ENCODE measurements at places on chromosomes 4 and X.

GRCh38 chr4:31923634-31924033 lies 1203.5 kb downstream of the PCDH7 start:
- DNase-seq, result no peak

- DNase-seq, result peak; percentile 49
Observed at GRCh38 chr4:85498068-85498733, 23.3 kb downstream of the ARHGAP24 start.

DNA sequence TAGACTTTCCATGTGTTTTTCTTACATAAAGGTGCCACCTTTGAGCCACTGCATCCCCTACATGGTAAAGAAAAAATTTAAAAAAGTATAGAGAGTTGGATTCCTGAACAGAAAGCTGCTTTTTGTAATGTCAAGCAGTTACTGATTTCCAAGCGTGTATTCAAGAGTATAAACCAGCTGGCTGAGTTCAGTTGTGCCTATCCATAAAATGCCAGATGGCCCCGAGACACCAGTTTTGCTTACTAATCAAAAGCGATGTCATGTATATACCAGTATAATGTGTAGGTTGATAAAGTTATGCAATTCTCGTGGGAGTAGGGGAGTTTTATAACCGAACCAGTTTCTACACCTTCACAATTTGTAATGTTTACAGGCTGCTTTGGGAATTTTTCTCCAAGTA lies 26.2 kb upstream of the PNPLA4 start:
- no peak for DNase-seq

GRCh38 chr4:143634763-143635162 lies 65.7 kb downstream of the FREM3 start:
- DNase-seq, result no peak

DNA sequence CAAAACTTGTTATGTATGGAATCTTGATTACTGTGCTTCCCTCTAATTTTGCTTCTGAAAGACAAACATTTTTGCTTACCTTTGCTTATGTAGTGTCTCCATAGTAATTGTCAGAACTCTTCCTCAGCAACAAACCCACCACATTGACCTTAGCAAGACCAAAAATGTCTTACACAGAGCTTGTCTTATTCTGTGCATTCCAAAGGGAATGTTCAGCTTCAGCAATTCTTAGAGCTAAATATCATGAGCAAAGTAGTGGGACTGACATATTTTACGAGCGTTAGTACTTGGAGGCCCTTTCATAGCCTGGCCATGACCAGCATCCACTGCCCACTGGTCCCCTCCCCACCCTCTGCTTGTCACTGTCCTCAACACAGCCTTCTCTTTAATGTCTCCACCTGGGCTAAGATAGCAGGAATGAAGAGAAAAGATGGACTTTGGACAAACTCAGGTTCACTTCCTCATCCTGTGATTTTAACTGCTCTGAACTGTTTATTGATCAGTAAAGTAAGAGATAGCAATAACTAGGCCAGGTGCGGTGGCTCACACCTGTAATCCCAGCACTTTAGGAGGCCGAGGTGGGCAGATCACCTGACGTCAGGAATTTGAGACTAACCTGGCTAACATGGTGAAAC lies 15.5 kb upstream of the SH3D19 start:
- DNase-seq, result no peak

- peak; percentile 9 for DNase-seq
Observed at GRCh38 chr4:173525118-173526011, 4.7 kb downstream of the HAND2 start.

DNA sequence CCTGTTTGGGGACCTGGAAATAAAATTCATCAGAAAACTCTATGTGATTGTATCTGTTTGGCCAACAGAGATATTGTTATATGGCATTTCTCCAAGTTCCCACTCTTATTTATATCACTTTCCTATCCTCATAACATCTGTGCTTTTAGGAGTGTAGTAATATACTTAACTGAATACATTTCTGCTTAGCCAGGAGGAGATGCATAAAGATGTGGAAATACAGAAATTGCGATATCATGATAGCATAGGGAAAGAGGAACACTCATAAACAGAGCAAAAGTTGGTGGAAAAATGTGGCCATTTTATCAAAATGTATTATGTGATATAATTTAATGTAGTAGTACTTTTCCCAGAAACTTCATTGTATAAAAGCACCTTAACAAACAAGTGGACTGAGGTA lies 46.1 kb upstream of the TSPAN7 start:
- no peak for DNase-seq

- DNase-seq, result no peak
Observed at GRCh38 chr4:99402765-99403164, 32.4 kb downstream of the ADH7 start.

DNA sequence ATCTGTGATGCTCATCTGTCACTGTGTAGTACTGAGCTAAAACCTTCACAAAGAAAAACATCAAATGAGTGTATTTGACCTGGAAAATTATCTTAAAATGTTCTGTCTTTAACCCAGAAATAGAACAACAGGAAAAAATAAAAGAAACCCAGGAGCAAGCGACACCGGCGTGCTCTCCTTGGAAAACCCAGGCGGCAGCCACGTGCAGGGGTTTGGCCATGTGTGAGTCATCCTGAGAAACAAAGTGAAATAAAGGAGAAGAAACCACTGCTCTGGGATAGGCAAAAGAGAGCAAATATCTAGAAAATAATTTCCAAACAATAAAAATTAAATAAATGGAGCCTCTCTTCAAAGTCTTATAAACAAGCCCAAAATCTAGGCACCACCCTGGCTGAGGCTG lies 20.0 kb upstream of the TMEM128 start:
- DNase-seq, result no peak

GRCh38 chrX:41471786-41472185 lies 24.6 kb downstream of the NYX start:
- DNase-seq, result no peak

GRCh38 chrX:39397561-39398199 lies 596.4 kb downstream of the MID1IP1 start:
- DNase-seq, result no peak

DNA sequence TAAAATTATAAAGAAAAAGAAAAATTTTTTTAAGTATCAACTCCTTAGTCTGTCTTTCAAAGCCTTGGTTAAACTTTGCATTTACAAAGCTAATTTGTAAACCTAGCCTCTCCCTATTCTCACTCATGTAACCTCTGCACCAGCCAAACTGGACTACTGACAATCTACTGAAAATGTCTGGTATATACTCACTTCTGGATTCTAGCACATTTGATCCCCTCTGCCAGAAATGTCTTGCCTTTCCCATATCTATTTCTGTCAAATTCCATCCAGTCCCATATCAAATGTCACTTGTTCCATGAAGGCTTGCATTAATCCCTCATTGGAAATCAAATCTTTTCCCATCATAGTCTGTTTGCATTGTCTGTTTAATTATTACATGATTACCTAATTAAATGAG lies 105.8 kb upstream of the KLHL13 start:
- no peak for DNase-seq

DNA sequence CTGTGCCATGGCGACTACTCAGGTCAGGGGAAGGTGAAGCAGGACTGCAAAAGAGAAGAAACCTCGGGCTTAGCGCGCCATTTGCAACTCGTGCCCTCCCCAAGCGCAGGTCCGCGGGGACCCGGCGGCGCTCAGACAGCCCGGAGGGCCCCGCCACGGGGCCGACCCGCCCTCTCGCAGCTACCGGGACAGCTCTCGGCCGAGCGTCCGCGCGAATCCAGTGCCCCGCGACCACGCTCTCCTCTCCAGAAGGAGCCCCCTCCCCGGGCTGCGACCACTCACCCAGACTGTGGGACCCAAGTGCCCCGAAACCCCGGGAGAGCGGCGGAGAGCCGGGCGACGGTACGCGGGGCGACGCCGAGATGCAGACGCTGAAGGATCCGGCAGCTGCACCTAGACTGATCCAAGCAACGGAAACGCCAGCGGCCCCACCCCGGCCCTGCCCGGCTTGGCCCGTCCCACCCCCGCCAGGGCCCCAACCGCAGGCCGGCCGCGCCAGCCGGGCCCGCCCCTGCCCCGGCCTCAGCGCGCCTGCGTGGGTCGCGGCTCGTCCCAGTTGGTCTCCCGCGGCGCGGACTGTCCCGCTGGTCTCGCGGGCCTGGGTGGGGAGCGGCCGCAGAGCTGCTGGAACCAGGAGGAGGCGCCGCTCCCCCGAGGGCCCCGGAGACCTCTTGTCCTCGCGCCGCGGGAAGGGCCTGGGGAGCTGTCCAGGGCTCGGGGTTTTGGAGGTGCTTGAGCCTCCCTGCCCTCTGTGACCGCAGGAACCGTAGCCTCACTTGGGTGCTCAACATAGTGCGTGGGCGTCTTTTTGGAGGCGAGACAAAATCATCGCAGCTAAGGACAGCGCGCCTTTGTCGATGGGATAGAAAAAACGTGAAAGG lies at the start of gene ANXA5:
TSS of gene ANXA5 (minus strand) at position 400 of the 881 bp plus-strand sequence. CDS start at position 9, 391 bp downstream.
- DNase-seq, result peak; percentile 86

- no peak for DNase-seq
Observed at GRCh38 chr4:82839624-82840023, 41.0 kb upstream of the SCD5 start.

GRCh38 chrX:46662188-46662958 lies 88.8 kb downstream of the CHST7 start:
- DNase-seq, result no peak

GRCh38 chrX:149962859-149963757 lies 24.8 kb upstream of the EOLA2 start:
- peak; percentile 23 for DNase-seq

GRCh38 chr4:3201718-3202702 lies 46.9 kb upstream of the MSANTD1 start:
- peak; percentile 61 for DNase-seq

GRCh38 chr4:30757357-30757756 lies 37.2 kb downstream of the PCDH7 start:
- no peak for DNase-seq

GRCh38 chr4:73414936-73415271 lies 10.8 kb downstream of the ALB start:
- no peak for DNase-seq

DNA sequence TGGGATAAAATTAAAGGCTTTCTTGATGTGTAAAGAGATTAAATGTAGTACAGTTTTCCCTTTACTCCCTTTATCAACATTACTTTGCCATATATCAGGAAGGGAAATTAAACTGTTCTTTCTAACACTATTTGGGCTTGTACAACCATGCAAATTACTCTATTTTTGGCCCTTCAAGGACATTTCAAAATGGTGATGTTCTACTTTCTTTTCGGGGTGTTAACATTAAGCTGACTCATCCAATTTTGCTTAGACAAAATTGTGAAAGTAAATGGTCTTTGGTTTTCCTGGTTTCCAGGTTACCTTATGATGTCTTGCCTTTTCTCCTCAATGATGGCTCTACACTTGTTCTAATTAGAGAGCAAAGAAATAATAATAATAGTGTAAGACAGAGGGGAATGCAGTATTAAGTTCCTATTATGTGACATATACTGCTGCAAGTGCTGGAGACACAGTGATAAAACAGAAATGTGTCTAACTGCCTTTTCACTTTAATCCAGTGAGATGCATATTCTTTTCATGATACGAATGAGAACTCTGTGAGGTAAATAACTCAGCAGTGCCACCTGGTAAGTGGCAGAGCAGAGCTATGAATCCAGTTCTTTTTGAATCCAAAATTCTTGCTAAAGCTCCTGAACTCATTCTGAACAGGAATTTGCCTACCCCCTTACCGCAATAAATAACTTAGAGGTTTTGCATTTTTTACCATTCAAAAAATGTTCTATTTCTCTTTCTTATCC lies 35.7 kb upstream of the PDE5A start:
- no peak for DNase-seq

- peak; percentile 2 for DNase-seq
Observed at GRCh38 chrX:50470103-50471031, at the start of gene DGKK. DGKK (minus strand) TSS chrX:50470825; CDS start chrX:50470678, 147 bp downstream.

DNA sequence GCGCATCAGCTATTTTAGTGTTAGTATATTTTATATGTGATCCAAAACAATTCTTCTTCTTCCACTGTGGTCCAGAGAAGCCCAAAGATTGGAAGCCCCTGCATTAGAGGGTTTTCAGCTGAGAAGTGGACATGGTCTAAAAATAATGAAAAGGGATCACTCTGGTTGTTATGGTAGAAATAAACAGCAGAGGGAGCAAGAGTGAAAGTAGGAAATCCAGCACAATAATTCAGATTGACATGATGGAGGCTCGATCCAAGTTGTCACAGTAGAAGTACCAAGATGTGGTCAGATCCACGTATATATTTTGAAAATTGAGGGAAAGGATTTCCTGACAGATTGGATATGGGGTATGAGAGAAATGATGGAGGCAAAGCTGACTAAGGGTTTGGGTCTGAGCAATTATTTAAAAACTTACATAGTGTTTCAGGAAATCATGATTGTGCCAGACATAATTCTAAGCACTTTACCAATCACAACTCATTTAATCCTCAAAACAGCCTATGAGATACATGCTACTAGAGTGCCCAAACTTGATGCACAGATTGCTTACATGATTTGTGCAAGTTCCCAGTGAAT lies 17.0 kb upstream of the TMEM144 start:
- DNase-seq, result no peak

- no peak for DNase-seq
Observed at GRCh38 chr4:122759639-122760310, 27.3 kb downstream of the BBS12 start.

GRCh38 chrX:13411496-13412207 lies 91.8 kb upstream of the ATXN3L start:
- no peak for DNase-seq

DNA sequence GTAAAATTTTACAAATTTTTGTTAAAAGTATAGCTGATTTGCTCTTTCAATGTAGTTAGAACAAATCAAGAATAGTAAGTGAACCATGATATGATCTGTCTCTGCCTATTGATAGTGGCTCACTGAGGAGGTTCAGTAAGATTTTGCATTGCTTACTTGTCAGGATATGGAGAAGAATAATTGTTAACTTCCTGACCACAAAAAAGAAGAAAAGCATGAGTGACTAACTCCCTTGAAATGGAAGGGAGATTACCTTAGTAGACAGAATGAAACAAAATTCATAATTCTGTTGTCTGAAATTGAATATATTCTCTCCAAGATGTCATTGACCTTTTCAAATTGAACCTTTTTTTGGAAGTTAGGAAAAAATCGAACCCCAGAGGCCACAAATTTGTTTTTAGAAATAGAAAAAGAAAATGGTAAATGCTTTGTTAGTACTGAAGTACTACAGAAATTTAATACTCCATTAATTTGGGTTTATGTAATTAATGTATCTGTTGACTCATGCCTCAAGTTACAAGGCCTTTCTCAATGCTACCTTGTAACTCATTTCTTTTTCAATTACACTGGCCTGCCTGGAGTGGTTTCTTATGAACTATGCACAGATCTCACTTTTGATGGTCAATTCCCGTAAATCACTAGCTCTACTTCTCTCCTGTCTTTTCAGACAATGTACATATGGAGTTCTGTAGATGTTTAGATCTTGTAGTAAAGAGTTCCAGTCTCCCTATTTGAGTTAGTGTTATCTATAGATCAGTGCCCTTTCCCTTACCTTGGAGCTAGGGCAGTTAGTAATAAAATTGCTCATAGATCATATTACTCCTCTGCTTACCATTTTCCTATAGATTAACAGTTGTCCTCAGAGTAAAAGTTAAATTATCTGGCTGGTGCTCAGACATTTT lies 139.3 kb downstream of the TLL1 start:
- DNase-seq, result no peak

- DNase-seq, result no peak
Observed at GRCh38 chr4:137206781-137207180, 325.5 kb downstream of the PCDH18 start.

GRCh38 chrX:13650318-13650717 lies 2.6 kb upstream of the TCEANC start:
- no peak for DNase-seq
